ENCODE measurements at places on chromosomes 5 and 9. TPM values are rescaled to one million over a fixed set of nuclear protein-coding genes. Genes with fewer than 3 reads are reported as not detected.

HRH2 gene
- total RNA-seq, result not detected

AHRR gene
- 27.0 TPM for total RNA-seq

HK3 gene
- total RNA-seq, result not detected

ROR2 gene
- total RNA-seq, result 29.4 TPM

CBY3 gene
- total RNA-seq, result not detected

DBH gene
- not detected for total RNA-seq

SCGB3A2 gene
- total RNA-seq, result not detected

CCNJL gene
- 0.18 TPM for total RNA-seq

TAF11L5 gene
- total RNA-seq, result not detected

RNF183 gene
- total RNA-seq, result not detected

PROB1 gene
- 1.0 TPM for total RNA-seq

C5orf46 gene
- total RNA-seq, result not detected

NOXA1 gene
- 0.57 TPM for total RNA-seq

TMEM174 gene
- total RNA-seq, result not detected

TSSK1B gene
- total RNA-seq, result 0.09 TPM

FNIP1 gene
- 43.1 TPM for total RNA-seq

UGT3A1 gene
- not detected for total RNA-seq

ISL1 gene
- not detected for total RNA-seq

GABRA1 gene
- total RNA-seq, result not detected

DOCK2 gene
- total RNA-seq, result 4.4 TPM

CD72 gene
- 1.7 TPM for total RNA-seq

USP20 gene
- 11.8 TPM for total RNA-seq

FAM200C gene
- 3.0 TPM for total RNA-seq

NTRK2 gene
- not detected for total RNA-seq

WNK2 gene
- not detected for total RNA-seq

CCL27 gene
- not detected for total RNA-seq

C9orf152 gene
- not detected for total RNA-seq

MCIDAS gene
- total RNA-seq, result not detected

LHX2 gene
- not detected for total RNA-seq

ANGPTL2 gene
- 125 TPM for total RNA-seq

POLR3G gene
- 2.6 TPM for total RNA-seq

CDKN2A gene
- 9.5 TPM for total RNA-seq

ZFP62 gene
- 19.0 TPM for total RNA-seq

LPAR1 gene
- 101 TPM for total RNA-seq

FGF10 gene
- 3.8 TPM for total RNA-seq

PCDHB2 gene
- 1.6 TPM for total RNA-seq

WDR38 gene
- not detected for total RNA-seq

BNC2 gene
- 27.5 TPM for total RNA-seq

RASEF gene
- total RNA-seq, result 0.14 TPM

PCDHGA3 gene
- total RNA-seq, result 1.4 TPM

SH3TC2 gene
- total RNA-seq, result 0.65 TPM

CDX1 gene
- 0.09 TPM for total RNA-seq

ZDHHC12 gene
- total RNA-seq, result 25.1 TPM

HAVCR2 gene
- total RNA-seq, result 0.09 TPM

ADAMTS19 gene
- 36.3 TPM for total RNA-seq

FBXO10 gene
- total RNA-seq, result 9.2 TPM

FAF2 gene
- total RNA-seq, result 38.2 TPM

PCDHAC2 gene
- 0.14 TPM for total RNA-seq

GABRG2 gene
- total RNA-seq, result not detected

FOXD4L6 gene
- 0.09 TPM for total RNA-seq

C5orf34 gene
- 1.4 TPM for total RNA-seq

FAM169A gene
- 0.09 TPM for total RNA-seq

FOXD4L3 gene
- not detected for total RNA-seq

COL23A1 gene
- under 0.01 TPM for total RNA-seq

MARCOL gene
- 8.3 TPM for total RNA-seq

RAB3C gene
- total RNA-seq, result under 0.01 TPM

FOXD4 gene
- total RNA-seq, result 0.28 TPM

CCL21 gene
- total RNA-seq, result not detected

GPR150 gene
- total RNA-seq, result 0.28 TPM
